ENCODE measurements at places on chromosomes 1 and 21.

- DNase-seq, result no peak
Observed at GRCh38 chr1:222987674-222988076, 155.4 kb downstream of the TLR5 start.

DNA sequence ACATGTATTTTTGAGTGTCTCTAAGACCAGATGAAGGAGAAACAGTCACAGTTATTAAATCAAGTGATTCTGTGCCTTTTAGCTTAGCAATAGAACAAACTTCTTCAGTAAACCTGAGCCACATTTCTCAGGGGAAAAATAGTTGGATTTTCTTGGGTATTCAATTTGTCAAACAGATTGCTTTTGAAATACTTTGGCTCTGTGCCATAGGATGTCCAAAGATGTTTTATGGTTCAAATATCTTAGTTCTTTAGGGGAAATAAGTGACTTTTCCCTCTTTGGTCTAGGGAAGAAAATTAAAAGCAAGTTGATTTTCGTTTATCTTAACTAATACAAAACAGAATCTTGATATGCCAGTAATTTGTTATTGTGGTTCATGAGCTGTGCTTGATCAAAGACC lies 125.9 kb downstream of the ATP5PO start:
- no peak for DNase-seq

- no peak for DNase-seq
Observed at GRCh38 chr1:98839840-98840239, 164.8 kb downstream of the PLPPR5 start.

DNA sequence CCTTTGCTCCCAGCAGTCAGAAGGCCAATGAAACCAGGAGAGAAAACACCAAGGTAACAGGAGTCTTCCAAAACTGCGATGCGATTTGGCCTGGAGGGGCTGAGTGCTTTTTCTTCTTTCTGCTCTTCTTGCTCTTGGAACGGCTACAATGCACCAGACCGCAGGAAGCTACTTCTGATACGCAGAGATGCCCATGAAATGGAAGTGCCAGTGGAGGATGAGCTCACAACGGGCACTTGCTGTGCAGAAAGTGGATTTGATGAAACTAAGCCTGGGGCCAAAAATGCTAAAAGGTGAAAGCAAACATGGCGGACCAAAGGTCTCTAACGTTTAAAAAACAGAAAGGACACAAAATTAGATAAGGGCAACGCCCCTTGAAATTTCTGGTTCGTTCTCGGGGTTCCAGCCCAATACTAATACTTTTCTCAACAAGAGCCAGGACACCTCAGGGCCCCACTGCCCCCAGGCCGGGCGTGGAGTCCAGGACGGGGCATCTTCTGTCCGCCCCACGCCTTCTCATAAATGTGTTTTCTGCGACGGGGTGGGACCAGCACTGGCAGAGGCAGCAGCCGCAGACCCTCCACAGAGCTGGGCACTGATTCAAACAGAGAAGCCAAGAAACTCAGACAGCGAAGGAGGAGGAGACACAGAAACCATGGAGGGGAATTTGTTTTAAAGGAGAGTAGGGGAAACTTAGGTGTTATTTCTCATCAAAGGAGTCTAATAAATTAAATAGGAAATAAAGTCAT lies 101.3 kb downstream of the CRYAA start:
- no peak for DNase-seq

GRCh38 chr21:16797540-16797939 lies 715.3 kb upstream of the CXADR start:
- DNase-seq, result no peak

- no peak for DNase-seq
Observed at GRCh38 chr1:162930532-162930931, 69.6 kb upstream of the CCDC190 start.

DNA sequence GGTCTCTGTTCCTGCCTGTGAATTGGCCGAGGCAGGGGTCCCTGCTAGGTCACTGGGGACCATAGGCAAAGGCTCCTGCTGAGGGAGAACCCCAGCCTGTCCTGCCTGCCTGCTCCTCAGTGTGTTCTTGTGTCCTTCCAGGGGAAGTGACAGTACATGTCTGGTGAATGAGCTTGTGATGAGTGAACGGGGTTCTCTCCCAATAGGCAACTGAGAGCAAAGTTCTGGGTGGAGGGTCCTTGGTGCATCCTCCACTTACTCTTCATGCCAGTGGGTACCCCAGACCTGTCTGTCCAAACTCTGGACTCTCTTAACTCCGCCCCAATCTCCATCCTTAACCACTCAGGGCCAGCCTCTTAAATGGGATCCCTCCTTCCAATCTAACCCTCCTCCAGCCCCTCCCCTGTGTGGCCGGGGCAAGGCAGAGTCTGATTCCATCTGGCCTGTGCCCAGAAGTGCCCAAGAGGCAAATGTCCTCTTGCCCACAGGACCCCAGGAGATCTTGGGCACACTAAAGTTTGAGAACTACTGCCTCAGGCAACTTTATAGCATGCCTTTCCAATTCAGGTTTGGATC lies 2.0 kb downstream of the XKR8 start:
- DNase-seq, result no peak

GRCh38 chr21:29680273-29680672 lies 259.5 kb downstream of the GRIK1 start:
- no peak for DNase-seq

DNA sequence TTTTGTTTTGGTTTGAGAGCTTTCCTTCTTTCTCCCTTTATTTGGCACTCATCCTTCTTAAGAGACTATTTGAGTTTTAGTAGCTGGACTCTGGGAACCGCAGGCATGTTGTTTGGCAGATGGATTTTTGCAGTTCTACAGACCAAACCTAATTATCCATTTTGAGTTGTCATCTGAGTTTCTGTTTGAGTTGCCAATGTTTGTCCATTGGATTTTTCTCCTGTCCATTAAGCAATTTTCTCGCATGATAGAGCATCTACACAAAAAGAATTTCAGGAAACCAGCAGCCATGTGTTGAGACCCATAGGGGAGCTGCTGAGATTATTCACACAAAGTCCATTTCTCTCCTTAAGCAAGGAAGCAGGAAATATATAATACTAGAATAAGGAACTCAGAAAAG lies 17.2 kb upstream of the CXADR start:
- no peak for DNase-seq

DNA sequence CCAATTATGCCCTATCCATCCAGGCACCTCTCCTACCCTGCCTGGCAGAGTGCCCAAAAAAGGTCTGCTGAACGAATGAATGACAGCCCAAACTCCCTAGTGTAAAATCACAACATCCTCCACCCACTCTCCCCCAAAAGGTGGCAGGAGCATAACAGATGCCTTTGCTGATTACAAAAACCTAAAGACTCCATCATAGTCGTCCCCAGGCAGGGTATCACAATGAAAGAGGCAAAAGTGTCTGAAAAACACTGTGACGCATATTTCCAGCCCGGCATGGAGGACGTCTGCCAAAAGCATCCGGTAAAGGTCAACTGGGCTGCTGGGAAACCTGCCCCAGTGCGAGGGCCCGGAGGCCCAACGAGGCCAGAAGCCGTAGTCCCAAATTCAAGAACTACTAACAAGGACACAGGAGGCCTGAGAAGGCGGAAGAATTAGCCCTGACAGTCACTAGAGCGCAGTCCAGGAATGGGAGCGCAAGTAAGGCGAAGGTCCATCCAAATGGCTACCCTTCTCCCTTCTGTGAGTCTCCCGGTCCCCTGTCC lies 576 bp downstream of the SMIM12 start:
- no peak for DNase-seq

DNA sequence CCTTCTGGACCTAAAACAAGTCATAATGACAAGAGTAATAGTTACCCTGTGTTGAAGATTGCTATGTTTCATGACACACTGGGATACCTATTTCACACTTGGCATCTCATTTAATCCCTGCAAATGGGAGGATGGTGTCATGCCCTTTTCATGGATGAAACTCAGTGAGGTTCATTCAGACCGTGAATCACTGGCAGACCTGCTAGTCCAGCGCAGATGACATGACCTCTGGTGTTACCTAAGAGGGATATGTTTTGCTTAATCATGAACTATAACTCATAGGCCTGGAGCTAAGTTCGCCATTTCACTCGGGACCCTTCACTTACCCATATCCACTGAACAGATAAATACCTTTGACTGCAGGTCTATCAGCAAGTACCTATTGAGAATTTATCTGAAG lies 286.6 kb upstream of the FMN2 start:
- DNase-seq, result no peak

GRCh38 chr21:27645285-27645684 lies 678.4 kb upstream of the ADAMTS5 start:
- no peak for DNase-seq

DNA sequence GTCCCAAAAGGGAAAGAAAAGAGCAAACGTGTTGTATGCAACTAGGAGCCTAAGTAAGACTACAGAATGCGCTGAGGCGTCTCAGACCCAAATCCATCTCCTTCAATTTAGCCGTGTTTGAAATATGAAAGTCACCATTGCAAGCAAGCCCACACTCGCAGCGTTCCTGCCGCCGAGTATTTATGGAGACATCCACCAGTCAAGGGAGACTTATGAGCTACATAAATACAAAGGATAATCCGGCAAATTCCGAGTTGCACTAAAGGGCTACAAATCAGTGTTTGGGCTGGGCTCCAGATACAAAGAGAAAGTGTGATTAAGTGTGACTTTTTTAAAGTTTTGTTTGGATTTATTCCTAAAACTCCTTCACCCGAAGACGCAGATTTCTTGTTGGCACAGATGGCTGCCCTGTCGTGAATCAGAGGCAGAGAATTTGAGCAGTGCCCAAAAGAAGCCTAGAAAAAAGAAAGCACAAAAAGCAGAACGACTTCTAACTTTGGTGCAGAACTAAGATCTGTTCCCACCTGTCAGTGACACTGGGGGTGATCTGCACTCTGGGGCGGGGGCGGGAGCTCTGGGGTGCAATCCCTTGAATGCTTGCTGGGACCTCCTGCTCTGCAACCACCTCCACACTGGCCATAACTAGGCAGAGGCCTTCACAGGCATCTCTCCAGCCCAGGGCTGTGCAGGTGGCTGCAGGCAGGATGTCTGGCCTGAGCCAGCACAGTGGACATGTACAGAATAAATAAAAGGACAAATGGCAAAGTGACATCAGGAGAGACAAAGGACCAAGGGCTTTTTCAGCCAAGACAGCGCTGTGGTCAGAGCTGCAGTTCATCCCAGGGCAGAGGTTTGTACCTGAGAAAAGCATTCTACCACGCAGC lies 489.7 kb downstream of the NPHP4 start:
- no peak for DNase-seq

- no peak for DNase-seq
Observed at GRCh38 chr1:230548997-230549396, 93.3 kb upstream of the COG2 start.

Measured in cortex of kidney (tissue), 1 donor.